Erythroblast (primary cell): ENCODE measurements at places on chromosomes 7 and 10.
A peak's percentile ranks its signal among the peaks of the same experiment; 100 is the strongest.

GRCh38 chr7:132275416-132276233 lies 300.6 kb downstream of the PLXNA4 start:
- no peak for DNase-seq

GRCh38 chr10:59708816-59709394 lies 745 bp downstream of the SLC16A9 start:
- peak; percentile 27 for DNase-seq

DNA sequence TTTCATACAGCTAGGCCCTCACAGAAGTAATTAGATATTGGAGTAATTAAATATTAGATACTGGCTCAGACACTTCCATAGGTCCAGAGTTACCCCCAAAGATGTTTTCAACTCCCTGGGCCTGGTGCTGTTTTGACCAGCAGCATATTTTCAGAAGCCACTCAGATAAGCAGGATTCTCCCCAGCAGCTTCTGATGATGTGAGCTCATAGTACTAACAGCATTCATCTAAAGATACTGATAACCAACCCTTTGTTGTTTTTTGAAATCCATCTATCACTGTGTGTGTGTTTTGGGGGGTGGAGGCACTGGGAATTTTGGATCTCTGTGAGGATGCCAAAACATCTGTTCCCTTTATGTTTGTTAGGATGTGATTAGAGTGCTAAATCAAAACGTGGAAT lies 52.7 kb downstream of the VPS50 start:
- no peak for DNase-seq

DNA sequence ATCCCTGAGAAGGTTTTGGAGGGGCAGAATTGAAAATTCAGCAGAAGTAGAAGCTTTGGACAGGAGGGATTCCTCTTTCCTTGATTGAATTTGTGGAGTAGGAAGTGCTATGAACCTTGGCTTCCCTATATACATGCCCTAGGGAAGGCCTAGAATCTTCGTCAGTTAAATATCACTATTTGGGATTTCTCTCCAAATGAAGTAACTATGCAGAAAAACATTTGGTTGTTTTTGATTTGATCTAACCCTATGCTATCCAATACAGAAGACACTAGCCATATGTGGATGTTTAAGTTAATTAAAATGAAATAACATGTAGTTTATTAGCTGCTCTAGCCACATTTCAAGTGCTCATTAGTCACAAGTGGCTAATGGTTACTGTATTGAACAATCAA lies 15.7 kb downstream of the ANLN start:
- DNase-seq: no peak

DNA sequence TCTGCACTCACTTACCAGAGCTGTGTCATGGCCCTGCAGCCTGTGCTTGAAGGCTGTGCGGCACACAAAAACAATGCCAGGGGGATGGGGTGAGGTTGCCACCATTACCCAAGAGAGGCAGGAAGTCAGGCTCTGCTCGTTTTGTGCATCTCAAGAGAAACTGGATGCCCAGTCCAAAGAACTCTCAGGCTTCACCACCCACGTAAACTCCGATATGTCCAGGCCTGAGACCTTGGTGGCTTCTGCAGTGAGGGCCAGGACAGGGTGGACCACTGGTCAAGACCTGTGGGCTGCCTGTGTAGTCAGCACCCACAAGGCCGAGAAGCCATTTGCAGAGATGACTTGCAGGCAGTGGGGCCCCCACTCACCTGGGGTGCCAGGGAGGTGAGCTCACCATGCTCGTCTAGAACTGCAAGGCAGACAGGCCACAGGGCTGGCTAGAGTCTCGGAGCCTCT lies 54.7 kb upstream of the EBF3 start:
- no peak for DNase-seq

- peak; percentile 74 for DNase-seq
These were observed 134.4 kb downstream of the ITGA8 start for GRCh38 chr10:15585303-15585715.

GRCh38 chr7:154627646-154628290 lies 375.2 kb downstream of the PAXIP1 start:
- no peak for DNase-seq

- DNase-seq: no peak
These were observed 81.8 kb downstream of the MALSU1 start for GRCh38 chr7:23380961-23381360.

DNA sequence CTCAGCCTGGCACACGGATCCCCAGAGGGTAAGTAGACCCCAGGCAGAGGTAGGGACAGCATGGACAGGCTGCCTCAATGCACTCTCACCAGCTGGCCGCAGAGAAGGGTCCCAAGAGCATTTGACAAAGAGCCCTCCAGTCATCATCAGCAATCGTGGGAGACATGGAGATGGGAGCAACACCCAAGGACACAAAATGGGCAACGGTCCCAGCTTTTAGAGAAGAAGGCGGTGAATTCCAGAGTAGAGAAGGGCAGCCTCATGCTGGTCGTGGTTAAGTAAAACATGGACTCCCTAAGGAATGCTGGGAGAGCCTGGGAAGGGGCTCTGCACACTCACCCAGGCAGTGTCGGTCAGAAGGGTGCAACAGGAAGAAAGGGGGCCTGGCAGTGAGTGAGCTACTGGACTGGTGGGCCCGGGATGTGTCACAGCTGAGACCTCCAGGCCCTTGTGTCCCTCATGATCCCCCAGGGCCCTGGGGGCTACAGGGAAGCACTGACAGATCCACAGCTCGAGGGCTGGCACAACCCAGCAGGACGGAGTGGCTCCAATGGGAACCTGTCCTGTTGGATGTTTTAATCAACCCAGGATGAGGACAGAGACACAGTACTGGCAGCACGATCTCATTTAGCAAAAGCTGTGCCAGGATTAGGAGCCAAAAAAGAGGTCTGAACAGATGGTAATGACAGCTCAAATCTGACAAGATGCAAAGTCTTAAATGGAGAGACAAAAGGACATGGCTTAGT lies 147.1 kb downstream of the NEURL1 start:
- DNase-seq: no peak

- DNase-seq: no peak
These were observed 100.2 kb upstream of the SAMD8 start for GRCh38 chr10:75011221-75011620.

GRCh38 chr10:21413680-21414079 lies 111.8 kb downstream of the SKIDA1 start:
- DNase-seq: no peak

- DNase-seq: no peak
These were observed 32.6 kb upstream of the CNNM1 start for GRCh38 chr10:99296605-99297004.

DNA sequence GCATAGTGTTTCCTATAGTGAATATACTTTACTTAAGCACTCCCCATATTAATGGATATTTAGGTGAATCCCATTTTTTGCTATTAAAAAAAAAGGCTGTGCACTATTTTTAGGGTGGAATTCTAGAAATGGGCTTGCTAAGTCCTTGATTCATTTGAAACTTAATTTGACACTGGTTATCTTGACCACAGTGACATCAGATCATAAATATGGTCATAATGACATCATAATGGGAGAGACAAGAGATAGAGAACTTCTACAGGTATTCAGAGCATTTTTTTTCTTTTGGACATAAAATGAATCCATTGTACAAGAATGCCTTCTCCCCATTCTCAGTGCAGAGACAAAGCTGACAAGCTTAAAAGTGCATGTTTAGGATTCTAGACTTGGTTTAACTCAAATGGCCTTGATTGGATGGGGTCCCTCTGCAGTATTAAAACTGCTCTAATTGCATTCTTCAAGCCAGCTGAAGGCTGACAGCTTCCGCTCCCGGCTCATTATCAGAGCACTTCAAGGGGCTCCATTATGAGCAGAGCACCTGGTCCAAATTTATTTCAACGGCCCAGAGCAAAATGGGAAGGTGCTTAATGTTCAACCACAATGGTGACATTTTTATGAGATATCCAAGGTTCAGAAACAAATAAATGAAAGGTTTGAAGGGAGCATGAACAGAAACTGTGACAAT lies 104.8 kb downstream of the JAZF1 start:
- no peak for DNase-seq

- no peak for DNase-seq
These were observed 346.8 kb downstream of the TCERG1L start for GRCh38 chr10:130964771-130965170.

DNA sequence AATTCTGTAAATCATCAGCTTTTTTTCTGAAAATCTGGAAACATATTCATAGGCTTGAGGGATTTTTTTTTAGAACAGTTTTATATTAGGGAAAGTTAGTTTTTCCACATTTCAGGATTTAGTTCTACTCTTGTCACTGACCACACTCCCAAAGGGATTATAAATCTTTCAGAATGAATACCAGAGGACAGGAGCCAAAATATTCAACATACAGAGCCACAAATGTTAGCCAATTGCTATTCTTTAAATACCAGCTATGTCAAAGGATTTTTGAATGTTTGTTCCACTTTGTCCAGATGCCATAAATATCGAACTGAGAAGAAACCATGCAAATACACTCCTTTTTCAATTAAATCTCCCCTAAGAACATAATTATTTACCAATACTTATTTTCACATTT lies 50.7 kb downstream of the ODAD2 start:
- DNase-seq: no peak

GRCh38 chr7:36119005-36119706 lies 33.9 kb upstream of the EEPD1 start:
- no peak for DNase-seq

DNA sequence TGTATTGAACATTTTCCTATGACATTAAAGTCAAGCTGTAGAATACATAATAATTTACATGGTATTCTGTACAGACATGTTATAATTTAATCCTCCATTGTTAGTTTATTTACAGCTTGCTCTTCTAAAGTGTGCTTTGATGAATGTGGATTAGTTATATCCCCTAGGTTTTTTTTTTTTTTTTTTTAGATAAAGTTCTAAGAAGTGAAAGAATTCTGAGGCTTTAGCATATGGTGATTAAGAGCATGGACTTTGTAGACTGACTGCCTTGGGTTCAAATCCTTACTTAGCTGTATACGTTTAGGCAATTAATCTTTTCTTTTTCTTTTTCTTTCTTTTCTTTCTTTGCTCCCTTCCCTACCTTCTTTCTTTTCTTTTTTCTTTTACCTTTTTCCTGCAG lies 44.9 kb downstream of the MKLN1 start:
- DNase-seq: peak; percentile 10

DNA sequence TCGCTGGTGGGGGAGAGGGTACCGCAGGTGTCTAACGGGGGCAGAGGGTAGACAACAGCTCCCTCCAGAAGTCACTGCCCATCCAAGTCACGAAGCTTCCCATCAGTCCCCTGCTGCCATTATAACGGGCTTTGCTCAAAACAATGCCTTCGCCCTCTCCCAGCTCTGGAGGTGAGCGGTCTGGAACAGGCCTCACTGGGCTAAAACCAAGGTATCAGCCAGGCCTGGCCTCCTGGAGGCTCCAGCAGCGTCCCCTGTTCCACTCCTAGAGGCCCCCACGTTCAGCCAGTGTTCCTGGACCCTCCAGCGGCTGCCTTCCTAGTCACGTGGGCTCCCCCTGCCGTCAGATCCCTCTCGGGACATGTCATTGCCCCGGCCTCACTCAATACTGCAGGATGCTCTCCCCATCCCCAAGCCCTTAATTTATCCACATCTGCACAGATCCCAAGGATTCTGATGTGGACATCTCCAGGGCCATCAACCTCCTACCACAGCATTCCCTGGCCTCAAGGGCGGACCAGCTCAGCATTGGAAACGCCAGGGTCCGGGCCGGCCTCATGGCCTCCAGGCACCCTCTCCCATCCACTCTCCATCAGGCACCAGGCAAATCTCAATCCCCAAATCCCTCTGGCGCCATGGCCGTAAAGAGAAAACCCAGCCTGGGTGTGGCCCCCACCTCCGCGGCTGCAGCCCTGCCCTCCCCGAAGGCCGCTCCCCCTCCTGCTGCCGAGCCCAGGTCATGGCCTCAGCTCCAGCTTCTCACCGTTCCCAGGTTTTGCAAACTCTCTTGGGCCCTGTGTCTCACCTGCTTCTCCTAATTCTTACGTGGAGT lies 104.1 kb upstream of the FAM20C start:
- no peak for DNase-seq

DNA sequence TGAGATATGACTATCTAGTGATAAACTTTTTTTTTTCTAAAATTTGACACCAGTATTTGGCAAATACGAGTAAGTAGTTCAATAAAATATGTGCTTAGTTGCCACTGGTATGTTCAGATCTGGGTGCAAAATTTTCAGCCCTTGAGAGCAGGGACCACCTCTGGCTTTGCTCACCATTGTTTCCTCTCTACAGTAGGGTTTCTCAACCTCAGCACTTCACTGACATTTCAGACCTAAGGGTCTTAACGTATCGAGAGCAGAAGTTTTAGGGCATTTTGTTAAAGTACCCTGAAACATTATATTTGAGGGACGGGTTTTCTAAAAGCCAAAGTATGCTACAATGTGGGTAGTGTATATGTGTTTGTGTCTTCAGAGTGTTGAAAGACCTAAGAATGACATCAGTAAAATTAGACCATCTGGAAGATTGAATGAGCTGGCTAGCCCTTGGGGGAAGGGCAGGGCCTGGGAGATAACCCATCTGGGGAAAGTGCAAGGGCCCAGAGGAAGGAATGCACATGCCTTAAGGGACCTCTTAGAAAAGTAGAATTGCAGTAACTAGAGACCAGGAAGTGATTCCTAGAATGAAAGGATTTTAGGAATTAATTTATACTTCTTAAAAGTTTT lies 11.8 kb downstream of the BZW2 start:
- DNase-seq: peak; percentile 92

DNA sequence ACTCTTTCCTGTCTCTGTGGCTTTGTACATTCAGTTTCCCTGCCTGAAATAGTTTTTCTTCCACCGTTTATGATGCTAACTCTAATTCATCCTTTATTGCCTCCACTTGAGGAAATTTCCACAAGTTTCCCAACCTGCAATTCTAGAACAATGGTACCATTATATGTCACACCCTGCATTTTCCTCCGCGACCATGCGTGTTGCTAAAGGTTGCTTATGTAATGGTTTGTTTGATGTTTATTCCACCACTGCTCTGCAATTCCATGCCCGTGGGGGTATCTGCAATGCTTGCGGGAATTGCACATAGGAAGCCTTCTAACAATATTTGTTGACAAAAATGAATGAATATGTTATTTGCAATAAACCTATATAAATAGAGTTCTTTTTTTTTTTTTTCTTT lies 69.5 kb upstream of the ST8SIA6 start:
- DNase-seq: no peak

DNA sequence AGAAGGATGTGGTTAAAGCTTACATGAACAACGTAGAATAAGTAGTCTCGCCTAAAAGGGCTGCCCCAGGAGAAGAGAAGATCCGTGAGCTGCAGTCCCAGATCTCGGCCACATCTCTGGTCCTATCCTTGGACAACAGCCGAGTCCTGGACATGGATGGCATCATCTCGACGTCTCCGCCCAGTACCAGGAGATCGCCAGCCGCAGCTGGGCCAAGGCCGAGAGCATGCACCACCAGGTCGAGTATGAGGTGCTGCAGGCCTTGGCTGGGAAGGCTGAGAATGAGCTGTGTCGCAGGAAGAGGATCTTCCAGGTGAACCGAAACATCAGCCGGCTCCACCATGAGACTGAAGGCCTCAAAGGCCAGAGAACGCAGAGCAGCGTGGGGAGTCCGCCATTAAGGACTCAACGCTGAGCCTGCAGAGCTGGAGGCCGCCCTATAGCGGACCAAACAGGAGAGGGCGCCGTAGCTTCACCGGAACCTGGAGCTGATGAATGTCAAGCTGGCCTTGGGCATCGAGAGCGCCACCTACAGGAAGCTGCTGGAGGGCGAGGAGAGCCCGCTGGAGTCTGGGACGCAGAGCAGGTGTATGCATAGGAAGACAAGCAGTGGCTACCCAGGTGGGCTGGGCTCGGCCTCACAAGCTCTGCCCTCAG lies 22.2 kb downstream of the LIPK start:
- peak; percentile 59 for DNase-seq

- DNase-seq: peak; percentile 17
These were observed 31.1 kb downstream of the SCART1 start for GRCh38 chr10:133484818-133485217.

GRCh38 chr7:152899548-152900109 lies 140.1 kb downstream of the ACTR3B start:
- no peak for DNase-seq

- DNase-seq: no peak
These were observed 260.3 kb downstream of the SNX13 start for GRCh38 chr7:17680026-17680425.
